T-helper 17 cell (primary cell): ENCODE measurements at places on chromosomes 1 and 21.

DNA sequence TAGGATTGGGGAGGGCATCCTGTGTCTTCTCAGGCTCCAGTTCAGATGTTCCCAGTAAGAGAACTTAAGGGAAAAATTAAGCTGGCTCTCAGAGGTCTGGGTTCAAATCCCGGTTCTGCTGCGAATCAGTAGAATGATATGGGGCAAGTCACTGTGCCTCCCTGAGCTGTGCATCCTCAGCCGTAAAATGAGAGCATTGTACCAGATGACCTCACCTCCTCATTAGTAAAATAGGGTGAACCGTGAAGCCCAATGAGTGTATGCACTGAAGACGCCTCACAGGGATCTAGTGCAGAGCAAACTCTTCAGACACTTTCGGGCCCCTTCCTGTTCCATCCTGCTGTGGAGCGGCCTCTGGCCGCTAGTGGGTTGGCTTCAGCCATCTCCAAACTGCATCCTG is 36.0 kb downstream of the SYT6 start:
- DNase-seq, result no peak

DNA sequence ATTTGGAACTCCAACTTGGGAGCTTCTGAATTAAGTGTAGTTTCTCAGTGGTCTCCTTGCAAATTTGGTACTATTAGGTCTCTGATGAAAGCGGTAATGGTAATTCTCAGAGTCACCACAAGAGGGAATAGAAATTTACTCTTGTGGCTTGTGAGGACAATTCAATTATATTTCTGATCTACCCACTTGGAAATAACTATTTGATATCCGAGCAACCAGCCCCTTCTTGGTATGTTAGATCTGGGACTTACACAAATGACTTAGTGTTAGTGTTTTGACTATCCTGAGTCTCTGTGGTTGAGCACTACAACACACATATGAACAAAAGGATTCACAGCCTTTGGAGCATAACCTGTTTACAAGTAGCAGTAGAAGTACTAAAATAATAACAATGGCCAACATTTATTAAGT is 68.1 kb downstream of the RPS6KA1 start:
- no peak for DNase-seq

- no peak for DNase-seq
Measured at GRCh38 chr1:100793659-100794058, 74.1 kb downstream of the VCAM1 start.

DNA sequence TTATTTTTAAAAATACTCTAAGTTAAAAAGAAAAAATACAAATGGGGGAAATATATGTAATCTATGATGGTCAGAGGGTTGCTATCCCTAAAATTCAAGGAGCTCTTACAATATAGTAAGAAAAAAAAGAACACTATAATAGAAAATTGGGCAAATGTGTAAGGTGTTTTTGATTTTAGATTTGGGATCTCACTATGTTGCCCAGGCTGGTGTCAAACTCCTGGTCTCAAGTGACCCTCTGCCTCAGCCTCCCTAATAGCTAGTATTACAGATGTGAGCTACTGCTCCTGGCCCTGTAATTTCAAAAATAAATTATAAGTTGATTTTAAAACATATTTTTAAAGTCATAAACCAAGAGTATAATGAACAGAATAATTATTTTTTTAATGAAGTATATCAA is 45.9 kb downstream of the CDC42BPA start:
- no peak for DNase-seq

GRCh38 chr1:87180682-87181081 is 148.0 kb upstream of the LMO4 start:
- no peak for DNase-seq

- DNase-seq, result no peak
Measured at GRCh38 chr1:192805832-192806323, 3.0 kb upstream of the RGS2 start.

DNA sequence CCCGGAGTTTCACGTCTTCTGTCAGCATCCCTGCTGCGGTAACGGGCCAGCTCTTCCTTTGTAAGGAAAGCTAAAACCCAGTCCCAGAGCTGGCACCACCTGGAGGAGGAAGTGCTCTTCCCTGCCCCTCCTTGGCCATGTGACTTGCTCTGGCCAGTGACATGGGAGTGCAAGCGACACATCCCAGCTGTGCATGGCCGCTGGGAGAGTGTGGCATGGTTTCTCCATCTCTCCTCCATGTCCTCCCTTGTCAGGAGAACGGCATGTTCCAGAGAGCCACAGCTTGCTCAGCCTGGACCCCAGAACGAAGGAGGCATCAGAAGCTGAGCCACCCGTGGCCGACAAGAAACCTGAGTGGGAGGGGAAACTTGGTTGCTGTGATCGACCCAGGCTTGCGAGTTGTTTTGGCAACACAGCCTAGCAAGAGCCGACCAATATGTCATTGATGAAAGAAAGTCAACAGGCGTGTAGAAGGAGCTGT is 2.7 kb upstream of the PRXL2B start:
- DNase-seq, result peak; percentile 42

GRCh38 chr1:110312188-110313121 is 26.7 kb upstream of the RBM15 start:
- DNase-seq, result peak; percentile 67

- no peak for DNase-seq
Measured at GRCh38 chr1:85563139-85563538, 17.4 kb upstream of the CCN1 start.

GRCh38 chr1:68051475-68051874 is 1.0 kb upstream of the DIRAS3 start:
- DNase-seq, result no peak

DNA sequence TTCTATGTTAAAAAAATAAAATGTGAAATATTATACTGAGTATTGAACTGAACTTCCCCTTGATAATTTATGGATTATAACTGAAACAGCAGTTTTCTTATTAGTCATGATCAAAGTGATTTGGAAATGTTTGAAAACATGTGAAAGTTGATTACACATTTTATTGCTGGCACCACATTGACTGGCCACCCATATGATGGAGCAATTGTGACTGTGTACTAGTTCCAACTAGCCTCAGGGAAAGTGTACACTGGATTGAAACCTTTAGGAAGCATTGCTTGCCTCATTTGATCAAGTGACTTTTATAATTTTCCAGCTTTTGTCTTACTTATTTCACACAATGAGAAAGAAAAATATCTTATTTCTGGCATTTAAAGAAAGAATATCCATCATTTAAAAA is 128.0 kb upstream of the ADGRL2 start:
- DNase-seq, result no peak

DNA sequence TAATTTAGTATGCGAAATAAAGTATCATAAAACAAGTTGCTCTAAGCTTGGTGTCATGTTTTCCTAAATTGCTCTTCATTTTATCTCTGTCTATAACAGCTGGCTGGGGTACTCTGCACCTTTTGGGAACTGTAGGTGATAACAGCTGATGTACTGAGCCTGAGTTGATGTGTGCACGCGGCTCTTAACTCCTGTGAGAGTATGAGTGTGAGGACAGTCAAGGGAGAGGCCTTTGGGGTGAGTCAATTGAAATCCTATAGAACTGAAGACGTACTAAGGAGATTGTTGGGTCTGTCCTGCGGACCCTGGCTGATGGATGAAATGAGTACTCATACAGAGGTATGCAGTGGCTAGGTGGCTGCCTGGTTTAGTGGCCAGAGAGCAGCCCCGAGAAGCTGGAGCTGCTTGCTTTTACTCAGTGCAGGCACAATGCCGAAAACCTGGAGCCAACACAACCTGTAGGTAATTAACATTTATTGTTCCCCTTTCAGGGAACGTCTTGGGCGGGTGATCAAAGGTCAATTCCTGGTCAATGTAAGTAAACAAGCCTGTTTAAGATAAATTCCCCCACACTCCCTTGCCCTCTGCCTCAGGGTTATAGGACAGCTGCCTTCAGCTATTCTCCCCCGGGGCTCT is 188.5 kb downstream of the PRDM2 start:
- no peak for DNase-seq

- no peak for DNase-seq
Measured at GRCh38 chr1:51491166-51491981, 27.7 kb downstream of the EPS15 start.
